ENCODE measurements at places on chromosomes 7 and 10. TPM values are rescaled to one million over a fixed set of nuclear protein-coding genes. Genes with fewer than 3 reads are reported as not detected.

DNA sequence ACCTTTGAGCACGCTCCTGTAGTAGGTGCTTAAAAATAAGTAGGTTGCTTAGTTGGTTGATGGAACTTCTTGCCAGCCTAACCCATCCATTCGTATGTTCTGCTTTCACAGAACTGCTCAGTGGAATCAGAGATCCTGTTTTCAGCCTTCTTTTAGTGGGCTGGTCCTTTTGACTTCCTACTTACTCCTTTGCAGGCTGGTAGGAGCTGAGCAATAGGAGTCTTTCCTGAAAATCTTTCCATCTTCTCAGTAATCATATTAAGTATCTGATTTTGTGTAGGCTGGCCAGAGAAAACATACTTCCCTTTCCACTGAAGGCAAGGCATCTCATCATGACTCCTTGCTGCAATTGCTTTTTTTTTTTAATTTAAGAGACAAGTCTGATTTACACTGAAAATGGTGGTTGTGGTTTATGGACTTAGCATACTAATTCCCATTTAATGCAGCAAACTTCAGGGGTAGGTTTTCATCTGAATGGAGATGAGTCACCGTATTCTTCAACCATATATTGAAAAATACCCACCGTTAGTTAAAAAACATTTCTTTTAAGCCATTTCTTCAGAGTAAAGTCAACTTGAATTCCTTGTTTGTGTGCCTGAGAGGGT, 208.0 kb downstream of the ZNF365 start:
- no peak for DNase-seq

GRCh38 chr10:10986606-10987005, 31.1 kb upstream of the CELF2 start:
- DNase-seq = no peak

GRCh38 chr10:31669357-31669756, 259.3 kb downstream of the ARHGAP12 start:
- no peak for DNase-seq

- peak; percentile 87 for DNase-seq
Observed at GRCh38 chr7:4775848-4776623, 613 bp downstream of the AP5Z1 start.

DNA sequence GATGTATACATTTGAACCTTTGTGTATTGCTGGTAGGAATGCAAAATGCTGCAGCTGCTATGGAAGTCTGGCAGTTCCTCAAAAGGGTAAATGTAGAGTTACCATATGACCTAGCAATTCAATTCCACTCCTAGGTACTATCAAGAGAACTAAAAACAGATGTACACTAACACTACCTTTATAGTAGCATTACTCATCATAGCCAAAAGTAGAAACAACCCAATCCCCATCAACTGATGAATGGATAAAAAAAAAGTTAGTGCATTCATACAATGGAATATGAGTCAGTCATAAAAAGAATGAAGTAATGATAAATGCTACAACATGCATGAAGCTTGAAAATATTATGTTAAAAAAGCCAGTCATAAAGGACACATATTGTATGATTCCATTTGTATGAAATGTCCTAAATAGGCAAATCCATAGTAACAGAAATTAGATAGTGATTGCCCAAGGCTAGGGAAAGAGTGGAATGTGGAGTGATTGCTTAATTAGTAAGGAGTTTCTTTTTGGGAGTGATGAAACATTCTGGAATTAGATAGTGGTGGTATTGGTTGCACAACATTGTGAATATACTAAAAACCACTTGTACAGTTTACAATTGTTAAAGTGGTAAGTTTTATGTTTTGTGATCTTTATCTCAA, 96.4 kb upstream of the AOAH start:
- peak; percentile 16 for DNase-seq

TMEM270 gene
- not detected for total RNA-seq

DNA sequence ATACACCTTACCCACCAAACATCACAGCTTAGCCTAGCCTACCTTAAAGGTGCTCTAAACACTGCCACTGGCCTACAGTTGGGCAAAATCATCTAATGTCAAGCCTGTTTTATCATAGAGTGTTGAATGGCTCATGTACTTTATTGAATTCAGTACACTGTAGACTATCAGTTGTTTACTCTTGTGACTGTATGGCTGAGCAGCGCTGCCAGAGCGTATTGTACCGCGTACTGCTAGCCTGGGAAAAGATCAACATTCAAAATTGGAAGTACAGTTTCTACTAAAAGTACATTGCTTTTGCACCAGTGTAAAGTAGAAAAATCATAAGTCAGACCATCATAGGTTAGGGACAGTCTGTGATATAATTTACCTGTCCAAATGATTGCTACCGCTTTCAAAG, 226.8 kb downstream of the PRPF18 start:
- no peak for DNase-seq

DNA sequence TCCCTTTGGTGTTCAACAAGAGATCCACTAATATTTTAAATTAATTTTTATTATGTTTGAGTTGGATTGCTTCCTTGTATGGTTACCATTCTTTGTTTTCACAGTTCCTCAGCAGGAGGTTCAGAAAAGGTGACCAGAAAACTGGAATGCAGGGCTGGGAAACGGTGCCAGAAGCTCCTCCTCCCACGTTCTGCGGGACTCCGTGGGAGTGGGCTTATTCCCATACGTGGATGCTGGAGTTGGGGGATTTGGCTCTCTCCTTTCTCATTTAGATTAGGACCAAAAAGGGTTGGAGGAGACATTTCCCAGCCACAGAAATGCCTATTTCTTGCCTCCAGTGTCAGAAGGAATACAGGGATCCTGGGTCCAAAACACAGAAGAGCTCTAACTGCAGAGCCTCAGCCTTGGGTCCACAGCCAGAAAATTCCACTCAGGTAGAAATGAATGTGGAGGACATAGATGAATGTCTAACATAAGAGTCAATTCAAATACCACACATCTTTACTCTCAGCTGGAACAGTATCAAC, 56.0 kb downstream of the SORBS1 start:
- no peak for DNase-seq

- no peak for DNase-seq
Observed at GRCh38 chr7:146177301-146177700, 60.7 kb downstream of the CNTNAP2 start.

GRCh38 chr10:34121125-34121753, 693.9 kb downstream of the PARD3 start:
- DNase-seq = no peak

MOSPD3 gene
- 12.1 TPM for total RNA-seq

HGF gene
- total RNA-seq = not detected

DNA sequence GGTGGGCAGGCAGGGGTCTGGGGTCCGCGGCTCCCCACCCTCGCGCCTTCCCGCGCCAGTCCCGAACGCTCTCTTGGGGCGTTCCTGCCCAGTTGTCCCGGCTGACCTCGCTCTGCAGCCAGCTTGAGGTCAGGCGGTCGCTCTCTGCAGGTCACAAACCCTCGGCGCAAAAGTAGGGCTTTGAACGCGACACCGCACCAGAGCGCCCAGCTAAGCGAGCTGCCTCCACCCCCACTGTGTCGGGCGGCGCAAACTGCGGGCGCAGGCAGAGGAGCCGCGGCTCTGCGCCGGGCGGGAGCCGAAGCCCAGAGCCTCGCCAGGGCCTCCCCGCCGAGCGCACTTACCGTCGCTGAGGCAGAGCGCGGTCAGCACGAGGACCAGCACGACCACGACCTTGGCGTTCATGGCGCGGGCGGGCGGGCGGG, 284 bp downstream of the CXCL12 start:
- no peak for DNase-seq

DNA sequence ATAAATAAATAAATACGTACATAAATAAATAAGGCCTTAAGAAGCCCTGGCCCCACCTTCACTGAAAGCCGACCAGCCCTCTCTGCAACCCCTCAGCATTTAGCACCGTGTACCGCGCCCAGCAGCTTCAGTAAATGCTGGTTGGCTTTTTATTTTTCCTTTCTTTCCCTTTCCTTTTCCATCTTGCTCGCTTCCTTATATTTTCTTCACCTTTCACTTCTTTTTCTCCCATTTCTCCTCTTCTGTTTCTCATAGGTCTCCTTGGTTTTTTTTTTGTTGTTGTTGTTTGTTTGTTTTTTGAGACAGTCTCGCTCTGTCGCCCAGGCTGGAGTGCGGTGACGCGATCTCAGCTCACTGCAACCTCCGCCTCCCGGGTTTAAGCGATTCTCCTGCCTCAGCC, 11.2 kb downstream of the ZAN start:
- no peak for DNase-seq

DNA sequence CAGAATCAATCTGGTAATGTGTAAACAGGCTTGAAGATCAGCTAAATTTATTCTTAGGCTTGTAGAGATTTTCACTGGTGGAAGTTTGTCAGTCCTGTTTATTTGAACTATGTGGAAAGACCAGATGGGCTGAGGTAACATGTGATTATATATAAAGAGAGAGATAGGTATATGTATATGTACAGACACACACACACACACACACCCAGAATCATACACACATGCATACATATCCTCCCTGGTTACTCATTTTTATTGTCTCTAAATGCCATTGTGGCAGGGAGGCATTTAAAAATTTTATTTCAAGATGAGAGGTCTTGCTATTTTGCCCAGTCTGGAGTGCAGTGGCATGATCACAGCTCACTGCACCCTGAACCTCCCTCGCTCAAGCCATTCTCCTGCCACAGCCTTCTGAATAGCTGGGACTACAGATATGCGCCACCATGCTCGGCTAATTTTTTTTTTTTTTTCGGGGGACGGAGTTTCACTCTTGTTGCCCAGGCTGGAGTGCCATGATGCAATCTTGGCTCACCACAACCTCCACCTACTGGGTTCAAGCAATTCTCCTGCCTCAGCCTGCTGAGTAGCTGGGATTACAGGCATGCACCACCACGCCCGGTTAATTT, 78.1 kb upstream of the CYTH3 start:
- DNase-seq = no peak

DNA sequence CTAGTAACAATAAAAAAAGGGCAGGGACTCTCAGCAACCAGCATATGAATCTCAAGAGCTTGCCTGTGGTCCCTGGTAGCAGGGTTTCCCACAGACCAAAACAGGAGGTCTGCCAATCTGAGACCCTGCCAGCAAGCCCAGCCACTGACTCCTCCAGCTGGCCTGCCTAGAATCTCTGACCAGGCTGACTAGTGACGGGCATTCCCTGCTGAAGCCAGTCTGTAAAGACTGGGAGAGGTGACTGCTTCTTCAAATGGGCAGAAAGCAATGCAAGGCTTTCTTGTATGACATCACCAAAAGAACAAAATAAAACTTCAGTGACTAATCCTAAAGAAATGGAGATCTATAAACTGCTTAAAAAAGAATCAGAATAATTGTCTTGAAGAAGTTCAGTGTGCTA, 249.4 kb downstream of the TCF7L2 start:
- no peak for DNase-seq

DNA sequence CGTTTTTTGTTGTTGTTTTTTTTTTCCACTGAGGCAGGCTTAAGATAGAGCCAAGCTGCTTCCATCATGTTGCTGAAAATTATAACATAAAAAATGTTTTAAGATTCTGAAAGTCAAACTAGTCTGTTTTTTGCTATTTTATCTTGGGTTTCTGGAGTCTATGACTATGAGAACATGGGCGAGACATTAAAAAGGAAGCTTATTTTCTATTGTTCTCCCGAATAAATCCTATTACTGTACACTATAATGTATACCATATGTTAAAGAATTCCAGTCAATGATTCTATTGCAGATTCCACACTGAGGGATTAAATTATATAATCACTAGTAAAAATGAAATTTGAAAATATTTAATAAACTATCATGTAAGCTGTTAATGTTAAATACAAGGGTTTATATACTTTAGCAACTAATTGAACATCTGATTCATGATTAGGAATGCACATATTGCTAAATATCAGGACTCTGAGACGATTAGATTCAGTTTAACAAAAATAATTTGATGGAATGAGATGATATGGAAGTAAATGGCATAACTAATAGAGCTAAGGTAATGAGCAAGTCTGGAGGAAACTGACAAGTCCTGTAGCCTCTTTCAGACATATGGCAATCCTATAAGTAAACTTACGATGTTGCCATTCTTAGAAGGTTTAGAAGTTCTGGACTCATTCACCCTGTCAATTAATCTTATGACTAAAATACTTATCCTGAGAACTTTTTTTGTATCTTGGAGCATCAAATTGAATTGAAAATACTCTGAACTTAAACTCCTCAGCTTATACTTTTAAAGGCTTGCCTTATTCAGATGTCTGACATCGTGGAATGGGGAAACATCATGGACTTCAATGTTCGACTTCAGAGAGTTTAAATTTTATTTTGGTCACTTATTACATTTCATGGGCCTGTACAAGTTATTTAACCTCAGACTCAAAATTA, 294.8 kb upstream of the DGKB start:
- no peak for DNase-seq

- DNase-seq = peak; percentile 66
Observed at GRCh38 chr10:70052462-70053217, at the start of gene MACROH2A2. Gene MACROH2A2 (plus strand): TSS chr10:70052846. CDS start chr10:70075659, 22,813 bp downstream.

OR2F2 gene
- total RNA-seq = not detected

GRCh38 chr10:103473261-103473671, 5.8 kb downstream of the CALHM3 start:
- no peak for DNase-seq

- no peak for DNase-seq
Observed at GRCh38 chr10:44376472-44377099, 8.3 kb downstream of the CXCL12 start.

- peak; percentile 55 for DNase-seq
Observed at GRCh38 chr10:48633381-48634197, 28.7 kb upstream of the ARHGAP22 start.
